ENCODE measurements at places on chromosomes 2 and 18.

GRCh38 chr18:2971741-2972552, 41.0 kb downstream of the LPIN2 start:
- no peak for DNase-seq

GRCh38 chr2:174636987-174637386, 39.4 kb upstream of the WIPF1 start:
- no peak for DNase-seq

DNA sequence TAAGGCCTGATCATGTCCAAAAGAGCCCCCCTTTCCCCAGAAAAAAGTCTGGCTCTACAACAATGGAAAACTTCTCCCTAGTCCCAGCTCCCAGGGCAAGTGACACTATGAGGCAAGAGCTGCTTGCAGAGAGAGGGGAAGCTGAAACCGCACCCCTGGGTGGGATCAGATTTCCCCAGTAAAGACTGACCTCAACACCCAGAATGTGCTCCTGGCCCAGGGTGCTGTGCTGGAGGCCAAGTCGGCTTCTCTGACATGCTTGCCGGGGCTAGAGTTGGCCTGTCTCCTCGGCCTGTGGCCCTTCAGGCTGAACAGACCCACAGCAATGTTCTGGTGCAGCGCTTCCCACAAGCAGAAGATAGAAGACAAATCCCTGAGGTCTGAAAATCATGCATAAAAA, 18.4 kb upstream of the ST8SIA3 start:
- no peak for DNase-seq

DNA sequence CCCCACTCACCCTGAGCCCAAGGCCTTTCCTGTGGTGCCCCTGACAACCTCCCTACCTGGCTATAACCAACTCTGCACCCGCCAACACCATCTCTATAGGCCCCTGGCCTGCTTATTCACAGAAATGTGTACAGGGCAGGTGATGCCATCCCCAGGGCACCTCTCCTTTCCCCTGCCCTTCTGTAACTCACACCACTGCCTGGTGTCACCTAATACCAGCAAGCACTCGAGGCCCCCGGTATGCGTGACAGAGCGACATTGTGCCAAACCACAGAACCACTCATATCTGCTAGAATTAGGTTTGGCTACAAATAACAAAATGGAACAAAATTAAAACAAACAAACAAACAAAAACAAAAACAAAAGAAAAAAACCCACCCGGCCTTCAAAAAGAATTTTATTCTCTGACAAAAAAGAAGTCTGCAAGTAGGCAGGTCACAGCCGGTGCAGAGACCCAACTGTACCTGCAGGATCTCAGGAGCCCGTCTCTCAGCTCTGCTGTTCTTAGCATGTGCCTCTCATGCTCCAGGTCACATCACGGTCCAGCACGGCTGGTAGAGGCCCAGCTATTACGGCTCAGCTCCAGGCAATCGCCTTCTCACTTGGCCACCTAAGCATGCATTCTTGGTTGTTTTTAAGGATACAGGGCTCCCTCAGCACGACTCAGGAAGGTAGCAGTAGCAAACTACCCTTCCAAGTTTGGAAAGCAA, 51.4 kb downstream of the FAM178B start:
- DNase-seq: no peak

- DNase-seq: no peak
Measured at GRCh38 chr2:215332872-215333595, 21.2 kb downstream of the ATIC start.

GRCh38 chr2:165401285-165401852, 68.1 kb upstream of the CSRNP3 start:
- DNase-seq: peak; percentile 66

DNA sequence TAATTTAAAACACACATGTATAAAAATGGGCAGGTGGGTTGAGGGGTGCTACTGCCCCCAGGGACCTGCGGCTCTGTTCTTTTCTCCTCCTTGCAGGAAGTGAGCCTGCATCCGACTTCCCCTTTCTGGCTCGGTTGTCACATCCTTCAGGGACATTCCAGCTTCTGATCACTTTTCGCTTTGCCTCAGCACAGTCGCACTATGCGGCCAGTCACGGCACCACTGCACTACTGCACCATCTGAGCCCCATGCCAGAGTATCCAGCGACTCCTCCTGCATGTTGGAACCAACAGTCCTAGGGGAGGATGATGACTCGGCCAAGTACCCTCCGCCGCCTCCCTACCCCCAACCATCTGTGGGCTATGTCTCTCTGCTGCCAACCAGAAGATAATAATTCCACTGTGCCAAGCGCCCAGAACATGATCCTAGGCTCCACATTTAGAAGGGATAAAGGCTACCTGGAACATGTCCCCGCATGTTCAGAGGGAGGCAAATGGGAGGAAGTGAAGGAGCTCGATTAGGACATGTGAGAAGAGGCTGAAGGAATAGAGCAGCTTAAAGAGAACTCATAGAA, 17.6 kb downstream of the CDC42EP3 start:
- peak; percentile 61 for DNase-seq

GRCh38 chr2:124027182-124027581, 2.1 kb downstream of the CNTNAP5 start:
- DNase-seq: peak; percentile 86

DNA sequence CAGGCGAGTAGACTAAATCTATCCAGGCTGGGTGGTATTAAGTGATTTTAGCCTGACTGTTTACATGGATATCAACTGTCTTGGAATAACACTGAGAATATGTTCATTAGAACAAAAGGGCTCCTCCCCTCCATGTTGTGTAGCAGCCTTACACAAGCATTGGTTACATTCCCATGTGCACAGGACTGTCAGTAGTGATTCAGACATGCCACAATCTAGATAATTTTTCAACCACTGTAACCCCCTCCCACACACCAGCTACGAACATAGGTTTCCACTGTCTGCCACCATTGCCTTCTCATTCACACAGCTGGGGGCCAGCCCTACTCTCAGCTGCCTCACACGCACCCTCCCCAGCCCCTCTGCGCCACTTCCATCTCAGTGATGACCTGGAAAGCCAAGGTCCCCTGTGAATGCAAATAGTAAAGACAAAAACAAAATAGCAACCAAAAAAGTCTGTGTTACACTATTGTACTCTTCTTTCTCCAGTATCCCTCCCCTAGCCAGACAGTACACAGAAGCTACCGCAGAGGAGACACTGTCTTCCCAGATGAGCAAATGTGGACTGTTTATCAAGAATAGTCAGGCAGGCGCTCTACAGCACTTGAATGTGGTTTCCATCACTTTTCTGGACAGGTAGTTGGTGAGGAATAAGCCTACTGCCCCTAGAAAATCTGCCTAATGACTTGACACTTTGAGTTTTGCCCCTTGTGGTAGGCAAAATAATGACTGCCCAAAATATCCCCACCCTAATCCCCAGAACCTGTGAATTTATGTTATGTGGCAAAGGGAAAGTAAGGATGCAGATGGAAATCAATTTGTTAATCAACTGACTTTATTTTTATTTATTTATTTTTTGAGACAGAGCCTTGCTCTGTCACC, 27.9 kb upstream of the TYMS start:
- no peak for DNase-seq

- no peak for DNase-seq
Measured at GRCh38 chr2:149278161-149278871, 52.1 kb upstream of the LYPD6 start.

- DNase-seq: no peak
Measured at GRCh38 chr18:76495435-76496193, 572 bp upstream of the ZNF516 start.

DNA sequence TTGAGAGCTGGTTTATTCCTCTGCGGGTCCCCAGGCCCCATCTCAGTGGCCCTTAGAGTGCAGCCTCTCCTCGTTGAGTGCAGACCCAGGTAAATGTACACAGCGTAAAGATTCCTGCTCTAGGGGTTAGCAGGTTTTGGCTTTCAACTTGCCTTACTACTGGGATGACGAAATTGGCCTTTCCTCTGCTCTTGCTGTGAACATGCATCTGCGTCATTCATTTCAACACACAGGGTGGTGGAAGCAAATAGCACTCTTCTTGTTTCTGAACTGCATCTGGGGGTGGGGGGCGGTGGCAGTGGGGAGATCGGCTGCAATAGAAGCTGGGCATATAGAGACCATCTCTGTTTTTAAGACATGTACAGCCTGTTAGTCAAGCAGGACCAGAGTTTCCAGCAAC, 16.5 kb upstream of the SLC16A14 start:
- DNase-seq: no peak

DNA sequence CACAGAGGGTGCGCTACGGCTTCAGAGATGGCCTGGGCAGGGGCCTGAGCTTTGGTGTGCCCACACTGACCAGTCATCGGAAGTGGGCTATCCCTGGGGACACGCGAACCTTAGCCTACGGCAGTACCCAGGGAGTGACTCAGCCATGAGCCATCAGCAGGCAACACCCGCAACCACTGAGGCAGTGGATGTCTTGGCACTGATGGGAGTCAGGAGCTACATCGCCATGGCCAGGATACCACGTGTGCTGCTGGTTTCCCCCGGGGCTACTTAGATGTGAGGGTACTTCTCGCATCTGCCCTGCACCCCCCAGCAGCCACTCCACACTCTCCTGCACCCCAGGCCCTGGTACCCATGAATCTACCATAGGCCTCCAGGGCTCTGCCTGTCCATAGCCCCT, 12.8 kb upstream of the HPCAL1 start:
- DNase-seq: no peak

GRCh38 chr2:169303579-169304305, 58.6 kb downstream of the LRP2 start:
- DNase-seq: no peak

DNA sequence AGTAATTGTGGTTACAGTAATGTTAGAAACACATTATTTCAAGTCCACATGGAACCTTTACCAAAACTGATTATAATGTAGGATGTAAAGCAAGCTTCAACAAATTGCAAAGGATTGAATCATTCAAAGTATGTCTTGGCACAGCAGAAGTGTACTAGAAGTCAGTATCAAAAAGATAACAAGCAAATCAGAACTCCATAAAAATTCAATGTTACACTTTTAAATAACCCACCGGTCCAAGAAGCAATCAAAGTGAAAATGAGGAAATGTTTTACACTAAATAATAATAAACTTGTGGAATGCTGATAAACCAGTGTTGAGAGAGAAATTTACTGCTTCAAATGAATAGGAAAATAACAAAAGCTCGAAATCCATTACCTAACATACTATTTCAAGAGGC, 47.7 kb downstream of the TTC21B start:
- DNase-seq: no peak

GRCh38 chr2:230457073-230457768, 41.2 kb downstream of the SP100 start:
- DNase-seq: no peak

- no peak for DNase-seq
Measured at GRCh38 chr2:84077496-84077895, 381.6 kb downstream of the SUCLG1 start.

DNA sequence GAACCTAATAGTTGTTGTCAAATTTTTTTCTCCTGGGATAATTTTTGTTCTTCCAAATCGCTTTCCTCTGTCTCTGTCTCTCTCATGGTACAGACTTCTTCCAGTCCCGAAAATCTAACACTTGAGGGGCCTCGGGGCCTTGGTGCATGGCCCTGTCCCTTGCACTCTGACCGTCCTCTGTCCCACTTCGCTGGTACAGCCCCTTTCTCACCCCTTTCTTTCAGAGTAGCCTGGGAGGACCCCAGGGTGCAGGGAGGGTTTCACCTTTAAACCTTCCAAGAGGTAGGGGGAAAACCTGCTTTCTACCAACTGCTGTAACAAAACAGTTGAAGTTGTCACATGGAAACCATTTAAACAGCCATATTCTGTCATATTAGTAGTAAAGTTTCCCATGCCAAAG, 22.2 kb upstream of the FAHD2A start:
- DNase-seq: no peak

DNA sequence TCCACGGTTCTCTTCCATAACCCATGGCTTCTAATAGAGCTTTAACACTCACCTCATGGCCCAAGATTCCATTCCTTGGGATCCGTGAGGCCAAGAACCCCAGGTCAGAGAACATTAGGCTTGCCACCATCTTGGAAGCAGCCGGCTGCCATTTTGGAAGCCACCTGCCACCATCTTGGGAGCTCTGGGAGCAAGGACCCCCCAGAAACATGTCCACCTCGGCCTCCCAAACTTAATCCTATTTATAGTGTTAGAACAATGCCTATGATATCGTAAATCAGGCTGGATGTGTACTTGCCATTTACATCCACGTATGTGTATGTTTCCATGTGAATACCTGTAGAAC, 39.9 kb upstream of the HAAO start:
- no peak for DNase-seq

GRCh38 chr2:69745035-69745434, 3.1 kb downstream of the ANXA4 start:
- DNase-seq: no peak

- no peak for DNase-seq
Measured at GRCh38 chr18:44238454-44238853, 442.2 kb upstream of the SETBP1 start.

- no peak for DNase-seq
Measured at GRCh38 chr2:199219551-199219950, 238.2 kb downstream of the SATB2 start.

GRCh38 chr2:239601201-239601851, 200.5 kb upstream of the HDAC4 start:
- no peak for DNase-seq

DNA sequence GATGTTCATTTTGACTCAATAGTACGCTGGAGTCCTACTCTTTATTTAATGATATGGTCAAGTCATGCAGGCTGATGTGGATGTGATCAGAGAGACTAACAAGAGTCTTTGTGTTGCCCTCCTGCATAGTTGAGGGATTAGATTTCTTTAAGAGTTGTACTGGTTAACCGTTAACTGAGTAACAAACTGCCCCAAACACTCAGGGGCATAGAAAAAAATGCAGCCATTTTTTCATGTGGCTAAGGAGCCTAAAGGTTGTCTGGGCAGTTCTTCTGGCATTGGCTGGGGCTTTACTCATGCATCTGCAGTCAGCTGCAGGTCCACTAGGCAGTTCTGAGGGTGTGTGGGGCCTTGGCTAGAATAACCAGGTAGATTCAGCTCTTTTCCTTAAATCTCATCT, 32.5 kb downstream of the DOCK10 start:
- DNase-seq: no peak

GRCh38 chr2:236855866-236856847, 229.5 kb upstream of the COPS8 start:
- no peak for DNase-seq

DNA sequence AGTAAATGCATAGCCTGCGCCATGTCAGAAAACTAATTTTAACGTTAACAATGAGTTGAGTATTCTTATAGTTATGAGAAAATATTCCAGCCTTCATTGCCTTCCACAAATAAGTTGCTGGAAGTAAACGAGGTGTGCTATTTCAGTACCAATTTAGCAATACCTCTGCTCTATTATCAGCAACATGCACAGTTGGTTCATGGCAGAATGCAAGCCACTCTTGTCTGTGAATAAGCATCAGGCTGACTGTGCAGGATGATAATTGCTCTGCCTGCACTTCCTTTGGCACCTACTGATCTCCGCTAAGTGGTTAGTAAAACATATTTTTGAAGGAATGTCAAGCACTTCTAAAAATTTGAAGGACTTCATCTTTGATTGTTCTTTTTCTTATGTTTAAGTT, 261.9 kb upstream of the SIX3 start:
- DNase-seq: no peak
